ENCODE measurements at places on chromosomes 16 and 17. TPM values are rescaled to one million over a fixed set of nuclear protein-coding genes. Genes with fewer than 3 reads are reported as not detected.

Gene NEUROD2
- total RNA-seq = not detected

GRCh38 chr17:1611715-1612114, 16.9 kb downstream of the SLC43A2 start:
- H3K36me3 ChIP-seq = no peaks in the 10 kb centered on the region
- no peak overlapping the region for H3K4me3 ChIP-seq
- DNase-seq = no peak
- H3K27ac ChIP-seq = no peak overlapping the region
- H3K4me1 ChIP-seq = no peaks in the 10 kb centered on the region

Gene HSD3B7
- total RNA-seq = 32.9 TPM

GRCh38 chr17:50631908-50632571, 2.6 kb upstream of the ABCC3 start:
- no peak for DNase-seq
- no peak overlapping the region for H3K4me3 ChIP-seq
- no peak overlapping the region for H3K27ac ChIP-seq
- H3K36me3 ChIP-seq = no peaks in the 10 kb centered on the region
- H3K27me3 ChIP-seq = peaks cover 7% of the 10 kb centered on the region
- H3K4me1 ChIP-seq = peaks cover 8% of the 10 kb centered on the region

Gene GAS2L2
- total RNA-seq = not detected

GRCh38 chr17:57605675-57606105, 139.4 kb downstream of the CCDC182 start:
- no peaks in the 10 kb centered on the region for H3K36me3 ChIP-seq
- no peak overlapping the region for H3K4me3 ChIP-seq
- DNase-seq = peak; percentile 74
- peaks cover 6% of the 10 kb centered on the region for H3K4me1 ChIP-seq

Gene TRAP1
- total RNA-seq = 42.6 TPM
